Activated T-cell treated with anti-CD3 and anti-CD28 coated beads, Interleukin-2, amount 50 U/mL, for 24 hours (primary cell): ENCODE measurements at places on chromosomes 11 and 22.

DNA sequence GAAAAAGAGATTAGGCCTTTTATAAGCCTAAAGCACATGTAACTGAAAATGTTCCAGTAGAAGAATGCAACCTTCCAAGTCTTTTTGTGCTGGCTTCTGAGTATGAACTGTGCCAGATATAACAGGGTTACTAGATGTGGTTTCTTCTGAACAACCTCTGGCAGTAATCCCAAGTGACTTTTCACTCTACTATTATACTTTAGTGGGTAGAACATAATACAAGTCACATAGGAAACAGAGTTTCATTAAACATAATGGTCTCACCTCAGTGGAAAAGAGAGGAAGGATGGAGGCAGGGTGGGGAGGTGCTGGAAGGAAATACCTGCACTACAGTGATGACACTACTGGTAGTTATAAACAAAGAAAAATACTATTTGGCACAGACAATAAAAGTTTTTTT lies 81.3 kb downstream of the PHF21A start:
- no peak for DNase-seq

DNA sequence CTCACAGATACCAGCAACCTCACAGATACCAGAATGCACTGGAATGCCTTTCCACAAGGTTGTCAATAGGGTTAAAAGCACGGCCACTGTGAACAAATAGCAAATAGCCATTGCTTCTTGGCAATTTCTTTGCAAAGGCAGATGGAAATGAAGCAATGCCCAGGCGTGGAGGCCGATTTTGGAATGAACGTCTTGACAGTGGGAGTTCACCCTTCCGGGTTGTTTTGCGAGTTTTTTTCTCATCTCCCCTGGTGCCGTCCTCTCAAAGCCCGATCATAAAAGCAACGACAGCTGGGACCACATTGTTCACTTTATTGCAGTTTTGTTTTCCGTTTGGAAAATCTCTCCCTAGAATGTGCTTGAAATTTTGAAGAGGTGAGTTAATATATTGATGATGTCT lies 38.0 kb upstream of the CD82 start:
- DNase-seq, result no peak

- no peak for DNase-seq
Measured at GRCh38 chr11:114449845-114450244, 10.6 kb downstream of the REXO2 start.

DNA sequence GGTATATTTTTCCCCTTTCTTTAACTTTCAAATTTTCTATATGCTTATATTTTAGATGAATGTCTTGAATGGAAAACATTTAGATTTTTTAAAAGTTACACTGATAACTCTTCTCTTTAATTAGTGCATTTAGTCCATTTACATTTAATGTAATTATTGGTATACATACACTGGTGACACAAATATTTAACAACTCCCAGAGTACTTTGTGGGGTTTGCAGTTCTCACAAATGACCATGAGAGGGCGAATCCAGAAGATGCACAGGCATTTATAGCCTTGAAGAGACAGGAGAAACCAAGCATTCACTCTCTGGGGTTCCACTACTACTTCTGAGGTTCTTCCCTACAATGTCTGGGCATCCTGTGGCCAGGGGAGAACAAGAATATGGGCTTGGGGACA lies 125.1 kb downstream of the TIMP3 start:
- no peak for DNase-seq

DNA sequence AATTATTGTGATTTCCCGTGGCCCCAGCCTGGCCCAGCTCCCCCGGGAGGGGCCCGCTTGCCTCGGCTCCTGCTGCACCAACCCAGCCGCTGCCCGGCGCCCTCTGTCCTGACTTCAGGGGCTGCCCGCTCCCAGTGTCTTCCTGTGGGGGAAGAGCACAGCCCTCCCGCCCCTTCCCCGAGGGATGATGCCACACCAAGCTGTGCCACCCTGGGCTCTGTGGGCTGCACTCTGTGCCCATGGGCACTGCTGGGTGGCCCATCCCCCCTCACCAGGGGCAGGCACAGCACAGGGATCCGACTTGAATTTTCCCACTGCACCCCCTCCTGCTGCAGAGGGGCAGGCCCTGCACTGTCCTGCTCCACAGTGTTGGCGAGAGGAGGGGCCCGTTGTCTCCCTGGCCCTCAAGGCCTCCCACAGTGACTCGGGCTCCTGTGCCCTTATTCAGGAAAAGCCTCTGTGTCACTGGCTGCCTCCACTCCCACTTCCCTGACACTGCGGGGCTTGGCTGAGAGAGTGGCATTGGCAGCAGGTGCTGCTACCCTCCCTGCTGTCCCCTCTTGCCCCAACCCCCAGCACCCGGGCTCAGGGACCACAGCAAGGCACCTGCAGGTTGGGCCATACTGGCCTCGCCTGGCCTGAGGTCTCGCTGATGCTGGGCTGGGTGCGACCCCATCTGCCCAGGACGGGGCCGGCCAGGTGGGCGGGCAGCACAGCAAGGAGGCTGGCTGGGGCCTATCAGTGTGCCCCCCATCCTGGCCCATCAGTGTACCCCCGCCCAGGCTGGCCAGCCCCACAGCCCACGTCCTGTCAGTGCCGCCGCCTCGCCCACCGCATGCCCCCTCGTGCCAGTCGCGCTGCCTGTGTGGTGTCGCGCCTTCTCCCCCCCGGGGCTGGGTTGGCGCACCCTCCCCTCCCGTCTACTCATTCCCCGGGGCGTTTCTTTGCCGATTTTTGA lies 3.3 kb upstream of the ANKRD13D start:
- no peak for DNase-seq

GRCh38 chr11:116164843-116165242 lies 607.9 kb downstream of the BUD13 start:
- no peak for DNase-seq

- DNase-seq, result no peak
Measured at GRCh38 chr22:44412136-44412731, 85.8 kb downstream of the RTL6 start.

DNA sequence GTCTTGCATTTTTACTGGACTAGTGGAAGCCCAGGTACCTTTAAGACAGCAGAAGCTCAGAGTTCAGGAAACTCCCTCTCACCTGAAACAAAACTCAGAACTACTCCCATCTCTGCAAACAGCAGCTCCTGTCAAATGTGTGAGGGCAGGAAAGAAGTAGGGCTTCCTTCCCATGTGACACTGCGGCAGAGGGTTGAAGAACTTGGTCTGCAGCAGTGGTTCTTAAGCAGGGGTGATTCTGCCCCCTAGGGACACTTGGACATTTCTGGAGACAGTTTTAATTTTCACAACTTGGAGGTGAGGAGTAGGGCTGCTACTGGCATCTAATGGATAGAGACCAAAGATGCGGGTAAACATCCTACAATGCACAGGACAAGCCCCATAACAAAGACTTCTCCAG lies 63.4 kb downstream of the RCN1 start:
- DNase-seq, result no peak

DNA sequence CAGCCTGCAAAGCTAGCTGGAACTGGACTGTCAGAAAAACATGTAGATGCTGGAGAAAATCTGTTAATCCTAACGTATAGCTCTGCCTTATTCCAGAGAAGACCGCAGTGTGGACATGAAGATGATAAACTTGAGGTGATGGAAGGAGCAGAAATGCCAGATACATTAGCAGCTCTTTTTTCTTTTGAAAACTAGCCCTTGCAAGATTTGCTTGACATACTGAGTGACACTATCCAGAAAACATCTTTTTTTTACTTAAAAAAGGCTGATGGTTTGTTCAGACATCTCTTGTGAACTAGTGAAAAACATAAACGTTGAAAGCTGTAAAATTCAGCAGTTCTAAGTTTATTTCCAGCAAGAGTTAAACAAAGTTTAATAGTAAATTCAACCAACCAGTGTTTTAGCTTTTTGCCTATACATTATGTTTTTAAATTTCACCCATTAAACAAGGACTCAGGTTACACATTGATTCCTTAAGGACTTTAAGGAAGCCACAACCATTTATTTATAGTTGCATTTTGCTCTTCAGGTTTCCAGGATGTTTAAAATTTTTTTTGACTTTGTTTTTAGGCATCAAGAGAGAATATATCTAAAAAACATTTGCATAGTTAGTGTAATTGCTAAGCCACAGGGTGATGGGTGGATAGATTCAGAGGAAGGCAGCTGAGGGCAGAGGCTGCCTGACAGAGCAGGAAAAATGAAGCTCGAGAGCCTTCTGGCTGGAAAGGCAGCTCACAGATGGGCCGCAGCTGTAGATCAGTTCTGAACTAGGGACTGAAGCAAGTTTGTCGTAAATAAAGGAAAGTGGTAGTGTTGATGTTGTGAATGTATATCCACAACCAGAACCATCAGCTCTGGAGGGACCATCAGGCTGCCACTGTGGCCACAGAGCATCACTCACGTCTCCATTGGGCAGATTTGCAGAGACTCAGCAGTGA lies 9.5 kb downstream of the SNAP29 start:
- DNase-seq, result no peak

GRCh38 chr11:134242376-134242775 lies 10.8 kb downstream of the THYN1 start:
- no peak for DNase-seq

DNA sequence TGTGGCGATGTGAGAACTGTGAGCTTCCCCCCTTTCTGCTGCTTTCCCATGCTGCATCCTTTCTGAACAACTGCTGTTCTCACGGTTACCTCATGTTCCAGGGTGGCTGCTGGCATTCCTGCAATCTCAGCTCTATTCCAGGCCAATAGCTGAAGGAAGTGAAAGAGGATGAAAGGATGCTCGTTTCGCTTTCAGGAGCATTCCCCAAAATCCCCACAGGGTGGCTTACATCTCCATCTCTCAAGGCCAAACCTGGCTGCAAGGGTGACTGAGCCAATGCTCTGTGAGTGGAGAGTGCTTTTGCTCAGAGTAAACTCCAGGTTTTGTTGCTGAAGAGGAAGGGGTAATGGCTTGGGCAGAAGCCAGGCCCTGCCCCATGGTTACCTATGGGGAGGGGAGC lies 848.2 kb downstream of the BRD1 start:
- DNase-seq, result no peak
